Mammary microvascular endothelial cell (primary cell): ENCODE measurements at places on chromosomes 1 and 21. TPM values are rescaled to one million over a fixed set of nuclear protein-coding genes. Genes with fewer than 3 reads are reported as not detected.

LCE3A gene
- total RNA-seq = not detected in 2 replicates

GNG4 gene
- total RNA-seq = 0.07 TPM in 1 of 2 replicates, not detected in the other

USH2A gene
- total RNA-seq = not detected in 2 replicates

COL9A2 gene
- 0.10 TPM in 1 of 2 replicates, not detected in the other for total RNA-seq

DCST1 gene
- total RNA-seq = not detected in 2 replicates

MATN1 gene
- total RNA-seq = not detected in 2 replicates

OXCT2 gene
- total RNA-seq = 0.73 and 2.7 TPM in 2 replicates

FNDC5 gene
- 0.07 TPM in 1 of 2 replicates, not detected in the other for total RNA-seq

NTNG1 gene
- 0.94 and 2.7 TPM in 2 replicates for total RNA-seq

CR1L gene
- 1.00 TPM in 1 of 2 replicates, not detected in the other for total RNA-seq

KRTAP19-3 gene
- total RNA-seq = not detected in 2 replicates

PAQR6 gene
- total RNA-seq = 0.20 TPM in 1 of 2 replicates, not detected in the other

MCOLN2 gene
- total RNA-seq = not detected in 2 replicates

MYBPHL gene
- total RNA-seq = not detected in 2 replicates

ATAD3A gene
- total RNA-seq = 50.7 and 56.6 TPM in 2 replicates

OR6N1 gene
- not detected in 2 replicates for total RNA-seq

OR2T3 gene
- not detected in 2 replicates for total RNA-seq

FCGR1A gene
- not detected in 2 replicates for total RNA-seq

EFNA1 gene
- total RNA-seq = 30.8 and 33.2 TPM in 2 replicates

PRXL2B gene
- 50.7 and 59.6 TPM in 2 replicates for total RNA-seq

ZBTB8B gene
- under 0.01 TPM in 1 of 2 replicates, not detected in the other for total RNA-seq

PTTG1IP gene
- total RNA-seq = 367 and 382 TPM in 2 replicates

PRAMEF33 gene
- total RNA-seq = not detected in 2 replicates
